ENCODE measurements at places on chromosomes 7 and 10.

DNA sequence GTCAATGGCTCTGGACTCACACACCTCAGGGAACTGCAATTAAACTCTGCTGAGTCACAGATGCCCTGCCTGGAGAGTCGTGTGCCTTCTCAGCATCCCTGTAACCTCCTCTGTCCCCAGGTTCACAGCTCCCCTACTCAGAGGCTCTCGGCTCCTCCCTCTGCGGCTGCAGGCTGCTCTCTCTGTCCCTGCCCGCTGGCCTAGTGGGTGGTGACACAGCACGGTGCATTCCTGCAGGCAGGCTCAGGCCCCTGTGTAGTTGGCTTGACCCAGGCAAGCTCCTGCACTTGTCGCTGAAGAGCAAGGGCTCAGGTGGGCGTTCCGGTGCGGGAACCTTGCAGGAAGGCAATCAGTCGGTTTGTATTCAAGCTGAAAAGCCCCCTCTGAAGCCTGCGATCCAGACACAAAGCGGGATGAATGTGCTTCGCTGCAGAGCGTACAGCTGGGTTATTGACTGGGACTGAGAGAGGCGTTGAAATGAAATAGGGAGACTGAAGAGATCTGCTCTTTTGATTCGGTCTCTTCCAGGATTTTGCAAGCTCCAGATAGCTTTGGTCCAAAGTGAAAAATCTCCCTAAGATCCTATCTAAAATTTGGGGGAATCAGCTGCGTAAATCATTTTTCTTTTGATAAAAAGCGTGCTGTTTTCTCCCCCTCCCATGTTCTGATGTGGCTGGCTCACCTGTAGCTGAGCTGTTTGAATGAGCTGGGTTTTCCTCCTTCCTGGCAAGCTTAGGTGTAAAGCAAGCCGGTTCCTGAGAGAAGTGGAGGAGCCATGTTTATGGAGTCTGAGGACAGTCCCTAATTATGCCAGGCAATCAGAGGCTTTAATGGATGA is 208.7 kb upstream of the PHYHIPL start:
- no peak for DNase-seq

GRCh38 chr7:2108071-2108455 is 124.7 kb downstream of the MAD1L1 start:
- DNase-seq: no peak

GRCh38 chr7:99050971-99051370 is 92.9 kb downstream of the SMURF1 start:
- no peak for DNase-seq

- no peak for DNase-seq
Measured at GRCh38 chr7:74018246-74018895, 9.6 kb upstream of the ELN start.

GRCh38 chr10:88291289-88292184 is 291.6 kb downstream of the RNLS start:
- DNase-seq: no peak

DNA sequence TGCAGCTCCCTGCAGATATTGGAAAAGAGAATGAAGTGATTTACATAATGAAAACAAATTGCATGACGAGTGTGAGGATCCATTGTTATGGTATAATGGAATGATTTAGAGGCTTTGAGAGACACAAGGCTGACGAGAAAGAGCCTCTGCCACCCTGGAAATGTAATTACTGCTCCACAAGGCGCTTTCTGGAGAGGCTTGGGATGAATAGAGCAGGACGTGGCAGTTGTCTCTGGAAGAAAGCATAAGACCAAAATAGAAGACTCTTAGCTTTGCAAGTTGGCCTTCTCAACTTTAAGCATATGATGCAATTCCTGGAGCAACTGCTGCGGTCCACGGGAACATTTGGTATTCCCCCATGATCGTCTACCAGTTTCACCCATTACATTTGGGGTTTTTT is 181.9 kb upstream of the TCF7L2 start:
- no peak for DNase-seq

DNA sequence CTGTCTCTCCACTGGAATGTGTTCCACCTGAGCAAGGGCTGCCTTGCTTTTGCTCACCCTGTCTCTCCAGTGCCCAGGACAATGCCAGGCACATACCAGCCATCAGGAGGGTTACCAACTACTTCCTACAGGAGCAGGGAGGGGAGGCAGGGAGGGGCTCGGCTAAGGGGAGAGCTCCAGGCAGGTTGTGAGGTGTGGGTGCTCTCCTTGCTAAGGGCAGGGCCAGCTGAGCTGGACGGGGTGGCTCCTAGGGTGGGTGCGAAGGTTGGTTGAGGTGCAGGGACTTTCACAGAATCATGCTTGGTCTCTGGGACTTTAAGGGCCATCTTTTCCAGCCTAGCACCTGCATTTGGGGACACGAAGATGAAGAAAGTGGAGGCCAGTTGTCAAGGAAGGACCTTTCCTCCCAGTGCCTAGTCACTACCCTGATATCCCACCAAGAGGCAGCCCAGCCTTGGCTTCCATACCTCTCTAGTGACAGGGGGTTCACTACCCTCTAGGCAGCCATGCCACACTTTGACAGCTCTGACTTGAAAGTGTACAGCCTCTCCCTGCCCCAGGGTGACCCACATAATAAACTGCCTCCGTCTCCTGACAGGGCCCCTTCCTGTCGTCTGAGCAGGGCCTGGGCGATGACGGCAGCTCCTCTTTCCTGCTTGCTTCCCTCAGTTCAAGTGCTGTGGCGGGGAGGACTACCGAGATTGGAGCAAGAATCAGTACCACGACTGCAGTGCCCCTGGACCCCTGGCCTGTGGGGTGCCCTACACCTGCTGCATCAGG is 46.5 kb downstream of the TSPAN15 start:
- peak; percentile 51 for DNase-seq

DNA sequence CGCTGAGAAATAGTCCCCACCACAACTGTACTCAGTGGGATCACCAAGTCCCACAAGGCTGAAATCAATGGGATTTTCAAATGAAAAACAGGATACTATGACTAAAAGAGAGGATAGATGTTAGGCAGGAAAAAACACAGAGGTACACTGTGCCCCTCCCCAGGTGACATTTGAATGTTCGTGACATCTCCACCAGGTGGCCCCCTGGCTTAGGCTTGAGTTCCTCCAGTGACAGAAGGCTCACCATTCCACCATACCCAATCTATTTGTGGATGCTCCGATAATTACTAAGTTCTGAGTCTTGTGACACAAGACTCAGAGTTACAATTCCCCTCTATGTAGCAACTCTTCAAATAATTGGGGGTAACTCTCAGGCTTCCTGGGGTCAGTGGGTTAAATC is 77.5 kb upstream of the KCNMA1 start:
- no peak for DNase-seq

DNA sequence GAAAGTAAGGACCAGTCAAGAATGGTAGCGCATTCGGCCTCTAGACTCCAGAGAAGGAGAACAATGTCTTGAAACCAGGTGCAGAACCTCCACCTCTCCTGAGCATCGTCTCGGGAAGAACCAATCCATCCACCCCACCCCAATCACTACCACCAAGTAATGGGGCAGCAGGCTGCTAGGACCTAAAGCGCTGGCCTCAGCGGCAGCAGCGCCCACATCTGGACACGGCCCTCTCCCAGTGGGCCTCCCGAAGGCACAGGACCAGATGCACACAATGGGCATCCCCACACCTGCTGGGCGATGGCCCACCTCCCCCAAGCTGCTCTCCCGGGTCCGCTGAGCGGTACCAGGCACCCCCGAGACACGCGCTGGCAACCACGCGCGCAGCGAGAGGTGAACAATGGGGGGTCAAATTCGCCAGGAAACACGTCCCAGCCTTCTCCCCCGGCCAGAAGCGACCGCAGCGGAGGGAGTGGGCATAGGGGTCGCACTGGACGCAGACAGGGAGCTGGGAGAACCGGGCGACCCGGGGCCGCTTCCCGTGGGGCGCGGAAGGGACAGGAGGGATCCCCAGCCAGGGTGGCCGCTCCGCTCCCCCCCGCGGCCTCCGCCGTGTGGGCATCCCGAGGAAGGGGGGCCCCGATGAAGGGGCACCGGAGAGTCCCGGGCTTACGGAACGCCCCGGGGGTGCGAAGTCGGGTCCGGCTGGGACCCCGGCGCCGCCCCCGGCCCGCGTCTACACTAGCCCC is 506 bp downstream of the CTTNBP2 start:
- no peak for DNase-seq

GRCh38 chr7:11469028-11469745 is 362.8 kb downstream of the THSD7A start:
- no peak for DNase-seq

- DNase-seq: no peak
Measured at GRCh38 chr10:13840036-13840435, 253.3 kb downstream of the PRPF18 start.

DNA sequence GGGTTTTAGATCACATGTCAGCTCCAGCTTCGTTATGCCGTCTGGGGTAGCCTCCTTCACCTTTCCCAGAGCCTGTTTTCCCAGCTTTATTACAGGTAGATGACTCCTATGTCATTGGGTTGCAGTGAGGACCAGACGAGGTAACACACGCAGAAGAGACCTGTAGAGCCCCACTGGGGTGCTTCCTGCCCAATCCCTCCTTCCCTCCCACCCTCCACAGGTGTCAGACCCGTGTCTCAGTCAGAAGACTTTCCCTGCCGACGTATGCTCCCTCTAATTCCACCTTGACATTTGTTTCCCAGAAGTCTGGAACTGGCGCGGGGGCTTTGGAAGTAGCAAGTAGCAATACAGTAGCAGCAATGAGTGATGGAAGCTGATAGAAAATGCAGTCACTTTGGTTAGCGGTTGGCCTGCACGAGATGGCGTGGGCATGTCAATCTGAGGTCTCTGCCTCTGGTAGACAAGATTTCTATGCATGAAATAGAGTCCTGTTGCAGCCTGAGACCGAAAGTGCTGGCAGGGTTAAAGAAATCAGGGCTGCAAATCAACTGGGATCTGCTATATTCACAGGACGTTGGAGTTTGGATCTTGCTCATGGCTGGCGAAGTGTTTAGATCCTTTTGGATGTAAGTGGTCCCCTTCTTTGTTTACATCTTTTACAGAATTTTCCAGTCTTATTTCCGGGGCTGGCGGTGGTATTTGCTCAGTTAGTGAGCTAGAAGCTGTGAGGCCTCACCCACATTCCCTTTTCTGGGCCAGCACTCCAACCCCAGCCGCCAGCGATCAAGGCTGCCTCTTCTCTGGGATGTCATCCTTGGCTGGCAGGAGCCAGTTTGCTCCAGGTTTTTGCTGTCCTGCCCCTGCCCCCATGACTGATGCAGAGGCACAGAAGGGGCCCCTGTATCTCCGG is 78.3 kb upstream of the KMT2C start:
- DNase-seq: no peak

DNA sequence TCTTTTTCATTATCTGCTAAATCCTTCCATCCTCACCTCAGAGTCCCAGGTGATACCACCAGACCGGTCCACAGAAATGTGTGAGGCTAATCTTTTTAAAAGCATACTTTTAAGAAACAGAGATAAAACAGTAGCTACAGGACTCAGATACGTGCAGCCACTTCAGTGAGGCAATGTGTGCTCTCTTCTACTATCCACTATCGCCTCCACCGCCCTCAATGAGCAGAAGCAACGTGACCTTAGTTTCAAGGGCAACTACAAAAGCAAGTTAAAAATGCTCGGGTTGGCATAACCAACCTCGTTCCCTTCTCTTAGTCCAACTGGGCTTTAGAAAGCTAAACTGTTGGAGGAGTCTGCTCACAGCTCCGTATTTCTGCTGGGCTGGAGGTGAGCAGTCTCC is 4.2 kb downstream of the FGFR2 start:
- no peak for DNase-seq

DNA sequence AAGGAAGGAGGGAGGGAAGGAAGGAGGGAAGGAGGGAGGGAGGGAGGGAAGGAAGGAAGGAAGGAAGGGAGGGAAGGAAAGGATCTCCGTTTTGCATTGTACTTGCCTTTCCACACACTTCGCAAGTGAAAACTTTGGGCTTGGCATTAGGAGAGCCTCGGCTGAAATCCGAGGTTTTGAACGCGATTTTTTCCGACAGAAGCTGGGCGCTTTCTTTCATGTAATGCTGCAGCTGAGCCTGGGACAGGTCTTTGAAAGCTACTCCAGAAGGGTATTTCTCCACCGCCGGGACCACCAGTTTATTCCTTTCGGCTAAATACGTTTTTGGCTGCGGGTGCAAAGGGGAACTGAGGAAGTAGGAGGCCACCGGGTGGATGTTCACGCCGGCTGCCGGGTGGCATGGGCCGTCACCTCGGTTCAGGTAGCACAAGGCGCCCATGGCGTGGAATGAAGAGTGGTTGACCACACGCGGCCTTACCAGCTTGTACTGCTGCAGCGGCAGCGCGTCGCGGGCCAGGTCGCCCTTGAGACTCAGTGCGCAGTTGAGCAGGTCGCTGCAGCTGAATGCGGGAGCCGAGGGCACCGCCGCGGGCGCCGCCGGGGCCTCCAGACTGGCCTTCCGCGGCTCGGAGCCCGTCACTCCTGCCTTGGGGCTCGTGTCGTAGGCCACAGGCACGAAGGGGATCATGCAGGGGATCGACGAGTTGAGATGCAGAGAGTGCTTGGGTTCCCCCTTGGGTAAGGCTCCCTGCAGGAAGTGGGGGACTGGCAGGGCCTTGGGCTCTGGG is 825 bp downstream of the FEZF1 start:
- no peak for DNase-seq

DNA sequence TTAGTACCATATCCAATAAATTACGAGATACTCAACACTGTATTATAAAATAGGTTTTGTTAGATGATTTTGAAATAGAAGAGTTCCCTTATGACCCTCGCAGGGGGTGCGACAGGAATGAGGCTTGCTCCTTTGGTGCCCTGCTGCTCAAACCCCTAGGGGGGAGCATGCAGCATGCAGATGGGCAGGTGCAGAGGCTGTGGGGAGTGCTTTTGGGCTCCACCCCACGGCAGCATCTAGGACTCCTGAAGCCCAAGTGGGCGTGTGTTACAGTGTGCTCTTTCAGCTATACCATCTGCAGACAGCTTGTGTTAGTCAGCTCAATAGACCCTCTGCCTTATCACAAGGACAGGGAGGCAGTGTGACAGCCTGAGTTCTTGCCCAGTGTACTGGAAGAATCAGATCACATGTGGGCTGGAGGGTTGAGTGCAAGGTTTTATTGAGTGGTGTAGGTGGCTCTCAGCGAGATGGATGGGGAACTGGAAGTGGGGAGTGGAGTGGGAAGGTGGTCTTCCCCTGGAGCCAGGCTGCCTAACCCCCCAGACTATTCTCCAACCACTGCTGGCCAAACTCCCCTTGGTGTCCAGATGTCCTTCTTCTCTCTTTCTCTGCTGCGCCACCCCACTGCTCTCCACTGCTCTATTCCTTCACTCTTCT is 3.1 kb upstream of the MRC1 start:
- DNase-seq: no peak

DNA sequence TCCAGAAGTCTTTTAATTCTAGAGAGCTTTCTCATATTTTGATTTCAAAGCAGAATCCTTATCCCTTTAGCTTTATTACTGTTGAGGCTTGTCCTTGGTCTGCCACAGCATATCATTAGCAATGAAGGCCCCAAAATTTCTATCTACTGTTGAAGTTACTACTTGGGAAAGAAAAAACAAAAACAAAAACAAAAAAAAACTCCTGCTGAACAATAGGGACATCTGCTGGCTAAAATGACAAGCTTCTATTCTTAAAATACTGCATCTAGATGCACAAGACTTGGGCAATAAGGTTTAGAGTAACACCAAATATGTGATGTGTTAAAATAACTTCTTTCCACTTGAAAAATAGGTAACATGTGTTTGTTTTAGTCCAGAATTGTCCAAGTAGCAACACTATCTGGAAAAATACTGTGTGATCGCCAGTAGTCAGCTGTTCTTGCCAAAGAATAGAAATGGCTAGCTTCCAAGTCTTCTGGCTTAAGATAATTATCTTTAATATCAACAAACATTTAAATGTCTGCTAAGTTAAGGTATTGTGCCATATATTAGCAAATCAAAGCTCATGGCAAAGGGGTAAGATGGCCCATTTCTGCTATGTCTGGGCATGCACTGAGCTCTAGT is 3.8 kb upstream of the DMTF1 start:
- no peak for DNase-seq

All from mesenteric fat pad (tissue), 1 donor.